ENCODE measurements at places on chromosomes 2 and 18. TPM values are rescaled to one million over a fixed set of nuclear protein-coding genes. Genes with fewer than 3 reads are reported as not detected.

The CCDC141 gene
- 81.5 TPM for polyA plus RNA-seq

DNA sequence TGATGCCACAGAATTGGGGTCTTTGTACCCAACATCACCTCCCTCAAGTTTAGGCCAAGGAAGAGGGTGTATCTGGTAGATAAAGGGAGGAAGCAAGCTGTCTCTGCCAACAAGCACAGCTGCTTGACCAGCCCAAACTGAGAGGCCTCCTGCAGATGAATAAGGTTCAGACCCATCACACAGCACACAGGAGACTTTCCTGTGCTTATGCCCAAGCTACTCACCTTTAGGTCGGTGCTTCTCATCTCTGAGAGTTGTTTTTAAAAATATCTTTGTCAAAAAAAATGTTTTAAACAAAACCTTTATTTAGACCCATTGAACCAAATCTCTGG lies 24.7 kb upstream of the SP3 start:
- no peak for DNase-seq

- no peak for DNase-seq
Observed at GRCh38 chr2:233163486-233164103, 87.9 kb upstream of the ATG16L1 start.

DNA sequence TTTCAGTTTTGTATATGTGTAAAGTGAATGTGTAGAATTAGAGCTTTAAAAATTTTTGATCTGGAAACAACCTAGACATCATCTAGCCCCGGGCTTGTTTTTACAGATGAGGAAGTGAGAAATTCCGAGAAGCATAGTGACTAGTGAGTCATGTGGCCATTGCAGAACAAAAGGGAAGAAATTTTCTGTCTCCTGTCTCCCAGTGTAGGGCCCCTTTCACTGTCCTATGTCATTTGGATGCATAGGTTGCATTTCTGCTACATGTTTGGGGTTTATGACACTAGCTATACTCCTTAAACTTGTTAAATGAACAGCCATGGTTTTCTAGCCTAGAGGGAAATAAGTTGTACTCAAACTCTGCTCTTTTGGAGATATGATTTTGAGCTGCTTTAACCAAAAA lies 84.6 kb downstream of the PLCL1 start:
- no peak for DNase-seq

The ATP8B1 gene
- polyA plus RNA-seq = 4.5 TPM

- peak; percentile 23 for DNase-seq
Observed at GRCh38 chr2:122083256-122084048, 328.0 kb downstream of the TSN start.

GRCh38 chr2:37653805-37654378 lies 17.6 kb downstream of the CDC42EP3 start:
- DNase-seq = no peak

The PASK gene
- 5.4 TPM for polyA plus RNA-seq

The HES6 gene
- 22.0 TPM for polyA plus RNA-seq

- no peak for DNase-seq
Observed at GRCh38 chr18:11286431-11286830, 137.1 kb upstream of the PIEZO2 start.

DNA sequence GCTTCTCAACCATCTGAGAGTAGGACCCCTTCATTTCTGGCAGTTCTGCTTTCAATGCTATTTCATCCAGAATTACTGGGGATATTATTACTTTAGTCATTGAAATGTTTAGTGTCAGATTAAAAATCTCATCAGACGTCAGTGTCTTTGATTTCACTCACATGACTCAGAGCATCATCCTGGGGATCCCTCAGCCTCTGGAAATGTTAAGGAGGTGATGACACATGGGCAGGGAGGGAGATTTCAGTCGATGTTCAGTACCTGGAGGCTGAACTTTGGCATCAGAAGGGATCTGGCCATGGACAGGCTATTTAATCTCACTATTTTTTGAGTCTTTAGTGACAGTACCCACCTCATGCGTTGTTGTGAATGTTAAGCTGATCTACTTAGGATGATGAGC lies 39.1 kb downstream of the OSBPL6 start:
- no peak for DNase-seq
